ENCODE measurements at places on chromosomes 5 and 9. TPM values are rescaled to one million over a fixed set of nuclear protein-coding genes. Genes with fewer than 3 reads are reported as not detected.

- peak; percentile 65 for DNase-seq
Observed at GRCh38 chr9:37029776-37030610, 4.1 kb downstream of the PAX5 start.

DNA sequence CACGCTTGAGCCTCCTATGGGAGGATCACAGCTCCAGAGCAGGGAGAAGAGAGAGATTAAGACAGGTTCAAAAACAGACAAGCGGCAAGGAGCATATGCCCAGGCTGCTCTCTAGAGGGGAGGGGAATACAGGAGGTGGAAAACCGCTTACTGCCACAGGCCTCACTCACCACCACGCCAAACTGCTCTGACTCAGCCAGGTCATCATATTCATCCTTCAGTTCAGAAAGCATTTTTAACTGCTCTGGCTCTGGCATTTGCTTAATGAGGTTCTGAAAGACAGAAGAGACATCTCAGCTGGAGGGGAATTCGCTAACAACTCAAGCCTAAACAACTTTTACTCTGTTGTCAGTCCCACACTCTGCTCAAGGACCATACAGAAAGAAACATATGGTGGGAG, 40.1 kb downstream of the PCDHGC5 start:
- DNase-seq: no peak

DNA sequence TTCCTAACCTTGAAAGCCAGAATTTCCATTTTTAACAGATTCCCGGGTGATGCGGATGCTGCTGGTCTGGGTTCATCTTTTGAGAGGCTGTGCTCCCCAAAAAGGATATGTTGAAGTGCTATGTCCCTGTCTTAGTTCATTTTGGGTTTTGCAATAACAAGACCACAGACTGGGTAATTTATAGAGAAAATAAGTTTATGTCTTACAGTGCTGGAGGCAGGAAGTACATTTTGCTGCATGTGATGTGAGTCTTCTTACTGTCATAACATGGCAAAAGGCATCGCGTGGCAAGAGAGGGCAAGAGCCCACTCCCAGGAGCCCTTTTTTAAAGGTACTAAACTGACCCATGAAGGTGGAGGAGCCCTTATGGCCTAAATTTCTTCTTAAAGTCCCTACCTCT, 114.1 kb downstream of the DAPK1 start:
- DNase-seq: no peak

DNA sequence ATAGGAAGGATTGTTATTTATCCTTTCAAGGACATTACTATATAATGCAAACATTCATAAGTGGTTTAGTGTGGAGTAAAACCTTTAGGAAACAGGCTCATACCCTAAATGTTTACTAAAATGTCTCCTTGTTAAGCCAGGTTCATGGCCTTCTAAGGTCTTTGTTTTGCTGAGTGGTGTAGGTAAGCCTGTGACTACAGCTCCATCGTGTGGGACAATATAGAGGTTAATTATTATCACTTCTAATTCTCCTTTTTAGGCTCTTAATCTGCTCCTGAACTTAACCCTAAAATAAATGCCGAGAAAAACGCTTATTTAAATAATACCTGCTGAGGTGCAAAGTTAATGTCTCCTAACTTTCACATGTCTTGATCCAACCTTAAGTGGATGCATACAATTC, 43.8 kb downstream of the SPINK5 start:
- DNase-seq: no peak

DNA sequence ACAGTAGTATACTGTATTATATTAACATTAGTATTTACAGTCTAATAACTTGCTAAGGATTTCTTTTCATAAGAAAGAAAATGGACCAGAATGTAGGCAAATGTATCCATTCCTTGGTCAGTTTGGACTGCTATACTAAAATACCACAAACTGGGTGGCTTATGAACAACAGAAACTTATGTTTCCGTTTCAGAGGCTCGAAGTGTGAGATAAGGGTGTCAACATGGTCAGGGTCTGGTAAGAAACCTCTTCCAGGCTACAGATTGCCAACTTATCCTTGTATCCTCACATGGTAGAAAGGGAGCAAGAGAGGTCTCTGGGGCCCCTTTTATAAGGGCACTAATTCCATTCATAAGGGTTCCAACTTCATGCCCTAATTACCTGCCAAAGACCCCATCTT, 9.2 kb upstream of the ESM1 start:
- no peak for DNase-seq

DNA sequence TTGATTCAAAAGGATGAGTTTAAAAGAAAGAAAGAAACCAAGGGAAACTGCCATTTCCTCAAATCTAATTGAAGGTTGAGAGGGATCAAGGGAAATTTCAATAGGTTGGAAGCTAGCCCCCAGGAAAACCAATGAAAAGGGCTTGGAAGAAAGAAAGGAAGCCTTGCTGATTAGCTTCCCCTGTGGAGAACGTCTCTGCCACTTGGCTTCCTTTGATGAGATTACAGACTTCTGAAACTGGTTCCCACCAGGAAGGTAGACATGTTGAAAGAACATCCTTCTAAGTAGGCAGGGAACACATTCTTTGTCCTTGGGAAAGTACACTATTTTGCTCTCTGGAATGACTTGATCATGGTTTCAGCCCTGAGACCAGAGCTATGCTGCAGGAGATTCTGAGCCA, 65.5 kb upstream of the DMRTA1 start:
- no peak for DNase-seq

The CYFIP2 gene
- 109 TPM for total RNA-seq

The NDUFB6 gene
- 43.4 TPM for total RNA-seq
